NCI-H2171 (cell line): ENCODE measurements at places on chromosomes 11 and 22.

DNA sequence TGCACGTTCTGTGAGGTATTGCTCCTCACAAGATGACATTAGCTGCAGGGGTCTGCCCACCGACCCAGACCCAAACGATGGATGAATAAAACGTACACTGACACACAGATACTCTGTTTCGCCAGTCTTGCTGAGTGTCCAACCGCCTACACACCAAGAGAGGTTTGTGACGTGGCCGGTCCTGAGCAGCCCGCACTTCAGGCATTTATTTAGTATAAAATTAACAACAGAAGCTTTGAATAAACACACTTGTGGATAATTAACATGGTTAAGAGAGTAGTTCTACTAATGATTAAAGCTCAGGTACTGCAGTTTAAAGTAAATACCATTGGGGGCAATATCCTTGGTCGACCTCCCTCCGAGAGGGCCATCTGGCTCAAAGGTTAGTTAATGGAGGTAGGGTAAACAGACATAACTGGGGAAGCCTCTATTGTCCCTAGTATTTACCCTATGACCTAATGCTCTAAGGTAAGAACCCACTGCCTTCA is 75.7 kb downstream of the CCDC83 start:
- DNase-seq: no peak

DNA sequence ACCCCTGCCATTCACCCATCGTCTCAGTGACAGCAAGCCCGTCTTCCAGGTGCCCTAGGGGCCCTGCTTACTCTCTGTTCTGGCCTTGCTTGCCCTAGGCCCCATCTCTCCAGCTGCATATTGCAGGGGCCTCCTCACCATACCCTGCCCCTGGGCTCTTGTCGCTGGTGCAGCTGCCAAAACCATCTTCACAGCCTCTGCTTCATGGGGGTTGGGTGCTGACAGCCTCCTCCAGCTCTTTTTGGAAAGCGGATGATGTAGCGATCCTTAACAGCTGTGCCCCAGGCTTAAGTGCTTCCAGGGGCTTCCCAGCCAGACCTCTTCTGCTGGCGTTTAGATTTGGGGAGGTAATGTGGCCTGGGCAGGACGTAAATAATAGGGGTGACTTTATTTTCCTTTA is 61.2 kb upstream of the SUSD2 start:
- DNase-seq: no peak

- no peak for DNase-seq
Observed at GRCh38 chr11:889687-890475, 20.7 kb downstream of the CHID1 start.

GRCh38 chr11:4551346-4551979 is 6.5 kb downstream of the OR52M1 start:
- no peak for DNase-seq

- no peak for DNase-seq
Observed at GRCh38 chr11:64366751-64367150, 7.8 kb downstream of the RPS6KA4 start.

DNA sequence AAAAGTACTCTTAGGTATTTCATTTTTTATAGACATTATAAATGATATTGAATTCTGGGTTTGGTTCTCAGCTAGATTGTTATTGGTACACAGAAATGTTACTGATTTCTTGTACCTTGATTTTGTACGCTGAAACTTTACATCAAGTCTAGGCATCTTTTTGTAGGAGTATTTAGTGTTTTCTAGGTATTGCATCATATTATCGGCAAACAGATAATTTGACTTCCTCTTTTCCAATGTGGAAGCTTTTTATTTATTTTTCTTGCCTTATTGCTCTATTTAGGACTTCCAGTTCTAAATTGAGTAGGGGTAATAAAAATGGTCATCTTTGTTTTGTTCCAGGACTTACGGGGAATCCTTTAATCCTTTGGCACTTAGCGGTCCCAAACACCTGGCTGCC is 676.6 kb upstream of the CCDC179 start:
- no peak for DNase-seq

GRCh38 chr11:74636630-74637184 is 44.3 kb downstream of the POLD3 start:
- DNase-seq: no peak

- DNase-seq: no peak
Observed at GRCh38 chr11:64715110-64715509, 7.9 kb downstream of the NRXN2 start.

- DNase-seq: no peak
Observed at GRCh38 chr22:43398246-43398645, 13.6 kb upstream of the MPPED1 start.

DNA sequence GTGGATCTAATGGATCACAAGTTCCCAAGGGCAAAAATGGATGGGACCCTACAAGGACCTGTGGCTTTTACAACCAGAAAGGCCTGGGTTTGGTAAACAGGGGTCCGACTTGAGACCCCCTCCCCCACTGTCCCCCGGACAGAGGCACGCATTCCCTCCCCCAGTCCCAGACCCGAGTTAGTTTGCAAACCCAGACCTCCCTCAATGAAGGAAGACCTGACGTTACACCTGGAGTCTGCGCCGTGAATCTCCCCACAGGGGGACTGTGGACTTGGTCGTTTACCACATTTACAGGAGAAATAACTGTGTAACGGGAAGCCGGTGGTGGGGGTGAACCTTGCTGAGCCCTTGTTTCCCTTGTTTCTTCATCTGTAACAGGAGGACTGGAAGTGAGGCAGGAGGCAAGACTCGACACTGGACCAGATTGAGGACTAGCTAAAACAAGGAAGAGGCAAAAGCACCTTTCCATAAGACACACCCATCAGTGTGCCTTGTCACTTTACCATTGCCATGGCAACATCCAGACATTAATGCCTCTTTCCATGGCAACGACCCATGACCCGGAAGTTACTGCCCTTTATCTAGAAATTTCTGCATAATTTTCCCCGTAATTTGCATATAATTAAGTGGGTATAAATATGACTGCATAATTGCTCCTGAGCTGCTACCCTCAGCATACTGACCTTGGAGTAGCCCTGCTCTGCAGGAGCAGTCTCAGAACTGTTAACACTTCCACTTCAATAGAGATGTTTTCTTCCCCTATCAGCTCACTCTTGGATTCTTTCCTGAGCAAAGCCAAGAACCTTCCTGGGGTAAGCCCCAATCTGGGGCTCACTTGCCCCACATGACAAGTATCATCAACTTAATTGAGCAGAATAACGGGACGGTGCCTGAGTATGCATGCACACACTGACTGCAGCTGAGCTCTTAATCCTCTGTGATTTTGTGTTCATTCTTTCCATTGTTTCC is 25.4 kb downstream of the PDGFB start:
- no peak for DNase-seq
